Renal pelvis (tissue), 12 donors: ENCODE measurements at places on chromosomes 1 and 21.
A peak's percentile ranks its signal among the peaks of the same experiment; 100 is the strongest.

GRCh38 chr1:104923075-104923474, 1173.4 kb downstream of the AMY1C start:
- no peak for DNase-seq

- peak; percentile 46 for DNase-seq
These were observed 321.2 kb downstream of the CHRM3 start for GRCh38 chr1:239707615-239708014.

DNA sequence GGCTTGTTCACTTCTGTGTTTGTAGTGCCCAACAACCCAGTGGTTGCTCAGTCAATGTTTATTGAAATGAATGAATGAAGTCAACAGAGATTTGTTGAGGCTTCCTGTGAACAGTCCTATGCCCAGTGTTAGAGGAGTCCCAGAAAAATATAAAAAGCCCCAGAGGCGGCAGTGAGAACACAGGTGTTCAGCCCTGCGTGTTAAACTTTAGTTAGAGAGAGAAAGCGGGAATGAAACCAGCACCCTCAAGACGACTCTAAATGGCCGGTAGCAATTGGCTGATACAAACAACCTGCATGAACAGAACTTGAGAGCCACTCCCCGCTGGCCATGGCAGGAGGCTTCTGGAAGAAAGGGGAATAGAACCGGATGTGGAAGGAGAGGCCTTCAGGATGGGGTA, 22.6 kb downstream of the TMEM51 start:
- DNase-seq: no peak

GRCh38 chr1:72241397-72241796, 40.9 kb downstream of the NEGR1 start:
- DNase-seq: no peak

GRCh38 chr1:161928056-161928455, 95.6 kb downstream of the OLFML2B start:
- DNase-seq: no peak

GRCh38 chr1:57250021-57250420, 173.8 kb downstream of the DAB1 start:
- no peak for DNase-seq

GRCh38 chr1:34612091-34612827, 142.6 kb upstream of the GJB5 start:
- peak; percentile 23 for DNase-seq

DNA sequence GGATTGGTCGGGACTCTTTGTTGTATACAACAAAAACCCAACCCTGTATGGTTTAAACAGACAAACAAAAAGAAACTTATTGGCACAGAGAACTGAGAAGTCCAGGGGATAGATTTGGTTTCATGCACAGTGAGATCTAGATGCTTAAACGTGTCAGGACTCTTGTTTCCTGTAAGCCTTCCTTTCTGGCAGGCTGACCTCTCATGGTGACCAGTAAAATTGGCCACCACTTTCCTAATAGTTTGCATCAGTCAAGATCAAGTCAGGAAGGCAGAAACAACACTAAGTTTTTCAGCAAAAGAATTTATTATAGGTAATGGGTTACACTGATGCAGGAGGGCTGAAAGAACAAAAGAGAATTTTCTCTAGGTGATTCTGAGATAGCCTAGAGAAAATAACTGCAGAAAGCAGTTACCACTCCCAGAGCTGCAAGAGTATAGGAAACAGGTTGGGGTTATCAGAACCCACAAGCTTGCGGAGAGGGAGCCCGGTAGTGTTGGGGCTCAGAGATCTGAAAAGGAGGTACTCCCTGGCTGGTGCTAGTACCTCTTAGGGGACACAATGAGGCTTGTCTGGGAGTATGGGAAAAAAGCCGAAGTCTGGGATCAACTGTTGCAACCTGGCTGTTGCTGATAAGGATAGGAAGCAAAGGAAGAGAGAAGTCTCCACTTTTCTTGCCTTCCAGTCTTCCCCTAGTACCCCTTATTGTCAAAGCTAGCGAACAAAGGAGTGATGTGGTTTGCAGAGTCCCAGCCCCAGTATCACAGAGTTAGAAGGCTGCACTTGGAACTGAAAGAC, 21.4 kb downstream of the CITED4 start:
- no peak for DNase-seq
